ENCODE measurements at places on chromosomes 16 and 17. TPM values are rescaled to one million over a fixed set of nuclear protein-coding genes. Genes with fewer than 3 reads are reported as not detected.

NME1 gene
- 26.5 TPM for total RNA-seq

- DNase-seq = no peak
Measured at GRCh38 chr16:52649870-52650269, 102.9 kb upstream of the TOX3 start.

GRCh38 chr16:85316944-85317343 lies 204.7 kb upstream of the CIBAR2 start:
- no peak for DNase-seq

DNA sequence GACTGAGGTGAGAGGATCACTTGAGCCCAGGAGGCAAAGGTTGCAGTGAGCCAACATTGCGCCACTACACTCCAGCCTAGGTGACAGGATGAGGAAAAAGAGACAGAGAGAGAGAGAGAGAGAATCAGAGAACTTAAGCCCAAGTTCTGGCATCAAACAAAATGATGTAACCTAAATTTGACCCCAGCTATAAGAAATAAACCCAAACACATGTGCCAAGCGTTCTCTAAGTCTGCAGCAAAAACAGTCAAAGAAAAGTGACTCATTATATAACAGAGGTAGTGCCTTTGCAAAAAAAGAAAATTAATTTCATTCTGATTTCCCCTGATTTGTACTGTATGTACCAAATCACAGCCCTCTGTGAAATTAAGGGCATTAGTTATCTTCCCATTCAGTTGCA lies 89.5 kb downstream of the CDH11 start:
- no peak for DNase-seq

DNA sequence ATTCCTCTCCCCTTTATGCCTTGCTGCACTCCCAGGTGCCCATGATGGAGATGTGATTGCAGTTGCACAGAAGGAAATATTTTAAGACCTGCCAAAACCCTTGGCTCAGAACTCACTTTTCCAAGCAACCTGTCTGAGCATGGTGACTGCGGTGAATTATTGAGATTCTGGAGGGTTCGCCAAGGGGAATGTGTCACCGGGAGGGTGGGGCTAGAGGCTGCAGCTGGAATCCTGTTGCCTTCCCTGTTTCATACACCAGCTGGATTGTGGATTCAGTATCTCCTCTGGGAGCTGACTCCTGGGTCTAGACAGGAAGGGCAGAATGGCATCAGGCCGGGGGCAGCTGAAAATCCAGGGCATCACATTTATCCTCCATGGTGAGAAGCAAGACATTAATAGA lies 527.2 kb downstream of the TMEM114 start:
- DNase-seq = no peak

DNA sequence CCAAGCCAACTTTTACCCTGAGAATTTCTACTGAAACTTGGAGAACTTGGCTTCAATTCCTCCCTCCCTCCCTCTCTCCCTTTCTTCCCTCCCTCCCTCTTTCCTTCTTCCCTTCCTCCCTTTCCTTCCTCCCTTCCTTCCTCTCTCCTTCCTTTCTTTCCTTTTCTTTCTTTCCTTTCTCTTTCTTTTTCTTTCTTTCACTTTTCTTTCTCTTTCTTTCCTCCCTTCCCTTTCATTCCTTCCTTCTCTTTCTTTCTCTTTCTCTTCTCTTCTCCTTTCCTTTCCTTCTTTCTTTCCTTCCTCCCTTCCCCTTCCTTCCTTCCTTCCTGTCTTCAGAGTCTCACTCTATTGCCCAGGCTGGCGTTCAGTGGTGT lies 268.1 kb upstream of the SDK2 start:
- no peak for DNase-seq

DNA sequence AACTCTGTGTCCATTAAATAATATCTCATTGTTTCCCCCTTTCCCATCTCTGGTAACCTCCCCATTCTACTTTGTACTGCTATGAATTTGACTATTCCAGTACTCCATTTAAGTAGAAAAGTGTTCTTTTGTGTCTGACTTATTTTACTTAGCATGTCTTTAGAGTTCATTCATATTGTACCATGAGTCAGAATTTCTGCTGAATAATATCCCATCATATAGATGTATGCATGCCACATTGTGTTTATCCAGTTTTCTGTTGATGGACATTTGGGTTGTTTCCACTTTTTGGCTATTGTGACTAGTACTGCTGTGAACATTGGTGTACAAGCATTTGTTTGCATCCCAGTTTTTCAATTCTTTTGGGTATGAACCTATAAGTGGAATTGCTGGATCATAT lies 6.0 kb downstream of the PPM1D start:
- DNase-seq = no peak

DNA sequence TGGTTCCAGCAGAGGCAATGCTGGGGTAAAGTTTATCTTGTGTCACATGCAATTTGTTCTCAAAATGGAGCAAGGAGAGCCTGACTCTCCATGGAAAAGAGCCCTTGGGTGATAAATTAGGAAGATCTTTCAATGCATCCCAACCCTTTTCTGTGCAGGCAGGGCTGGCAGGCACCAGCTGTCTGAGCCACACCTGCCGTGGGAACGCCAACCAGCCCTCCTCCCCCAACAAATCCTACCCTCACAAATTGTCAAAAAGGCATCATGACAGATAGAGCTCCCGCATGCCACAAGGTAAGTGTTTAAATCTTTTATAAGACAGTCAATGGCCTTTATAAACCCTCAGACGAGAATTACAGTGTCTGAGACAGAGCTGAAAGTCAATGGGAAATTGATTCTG lies 418.5 kb upstream of the CDH5 start:
- no peak for DNase-seq

HEATR9 gene
- 0.09 TPM for total RNA-seq

DNA sequence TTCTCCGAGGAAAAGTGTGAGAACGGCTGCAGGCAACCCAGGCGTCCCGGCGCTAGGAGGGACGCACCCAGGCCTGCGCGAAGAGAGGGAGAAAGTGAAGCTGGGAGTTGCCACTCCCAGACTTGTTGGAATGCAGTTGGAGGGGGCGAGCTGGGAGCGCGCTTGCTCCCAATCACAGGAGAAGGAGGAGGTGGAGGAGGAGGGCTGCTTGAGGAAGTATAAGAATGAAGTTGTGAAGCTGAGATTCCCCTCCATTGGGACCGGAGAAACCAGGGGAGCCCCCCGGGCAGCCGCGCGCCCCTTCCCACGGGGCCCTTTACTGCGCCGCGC lies at the start of gene ERBB2:
Gene ERBB2 (plus strand): TSS at position 247 of the 330 bp plus-strand sequence. CDS start 175 bp downstream, outside the sequence.
- peak; percentile 82 for DNase-seq

GRCh38 chr17:60909405-60909804 lies 231.8 kb downstream of the BCAS3 start:
- DNase-seq = no peak

EEF2KMT gene
- 9.8 TPM for total RNA-seq

GRCh38 chr17:75048249-75048878 lies 1.3 kb downstream of the KCTD2 start:
- no peak for DNase-seq

- DNase-seq = no peak
Measured at GRCh38 chr17:46274238-46274637, 20.7 kb upstream of the LRRC37A start.

P2RX1 gene
- 2.8 TPM for total RNA-seq

ZNF785 gene
- total RNA-seq = 24.0 TPM

HP gene
- total RNA-seq = 27.5 TPM

TSR1 gene
- 18.8 TPM for total RNA-seq

CACNG1 gene
- not detected for total RNA-seq

All from mucosa of gallbladder (tissue), 1 donor.